ENCODE measurements at places on chromosomes 3 and 15.
A peak's percentile ranks its signal among the peaks of the same experiment; 100 is the strongest.

- no peak for DNase-seq
Observed at GRCh38 chr15:100332231-100332630, 9.5 kb downstream of the ADAMTS17 start.

- peak; percentile 27 for DNase-seq
Observed at GRCh38 chr3:51389423-51390183, 1.5 kb upstream of the RBM15B start.

- DNase-seq = no peak
Observed at GRCh38 chr15:83899670-83900069, 245.7 kb downstream of the ADAMTSL3 start.

- no peak for DNase-seq
Observed at GRCh38 chr3:49966233-49966942, 26.4 kb downstream of the RBM6 start.

DNA sequence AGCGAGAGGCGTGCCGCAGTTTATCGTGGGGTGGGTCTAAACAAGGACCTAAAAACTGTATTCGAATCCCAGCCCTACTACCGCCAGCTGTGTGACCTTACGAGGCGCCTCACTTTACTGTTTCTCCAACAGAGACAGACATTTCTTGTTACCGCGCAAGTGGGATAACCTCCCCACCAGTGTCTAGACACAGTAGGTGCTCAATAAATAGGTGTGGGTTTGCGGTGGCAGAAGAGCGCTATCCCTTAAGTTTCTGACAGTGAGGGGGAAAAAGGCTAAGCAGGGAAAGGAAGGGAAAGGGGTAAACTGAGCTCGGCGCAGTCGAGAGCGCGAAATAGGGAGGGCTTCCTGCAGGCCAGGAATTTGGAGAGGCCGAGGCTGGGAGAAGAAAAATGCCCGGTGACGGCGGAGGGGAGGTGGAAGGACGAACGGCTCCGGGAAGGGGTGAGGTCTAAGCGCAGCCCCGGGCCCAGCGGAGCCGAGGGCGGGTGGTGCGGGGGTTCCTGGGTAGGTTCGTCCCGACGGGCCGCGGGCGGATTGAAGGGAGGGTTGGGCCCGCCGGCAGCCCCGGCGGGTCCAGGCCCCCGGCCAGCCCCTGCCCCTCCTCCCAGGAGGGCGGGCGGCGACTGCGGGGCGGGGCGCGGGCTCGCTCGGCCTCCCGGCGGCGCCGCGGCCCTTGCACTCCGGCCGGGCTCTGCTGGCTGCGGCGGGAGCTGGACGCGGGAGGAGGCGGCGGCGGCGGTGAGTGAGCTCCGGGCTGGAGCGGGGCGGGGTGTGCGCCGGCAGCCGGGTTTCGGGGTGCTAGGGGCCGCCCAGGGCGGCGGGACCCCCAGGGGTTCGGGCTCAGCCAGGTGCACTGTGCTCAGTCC is at the start of gene CGNL1:
TSS of gene CGNL1 (plus strand) at position 679 of the 869 bp plus-strand sequence. CDS start 61,495 bp downstream, outside the sequence.
- DNase-seq = no peak

- peak; percentile 14 for DNase-seq
Observed at GRCh38 chr3:100103558-100104441, 10.5 kb downstream of the FILIP1L start.

- no peak for DNase-seq
Observed at GRCh38 chr15:22903961-22904534, 65.6 kb downstream of the NIPA2 start.

DNA sequence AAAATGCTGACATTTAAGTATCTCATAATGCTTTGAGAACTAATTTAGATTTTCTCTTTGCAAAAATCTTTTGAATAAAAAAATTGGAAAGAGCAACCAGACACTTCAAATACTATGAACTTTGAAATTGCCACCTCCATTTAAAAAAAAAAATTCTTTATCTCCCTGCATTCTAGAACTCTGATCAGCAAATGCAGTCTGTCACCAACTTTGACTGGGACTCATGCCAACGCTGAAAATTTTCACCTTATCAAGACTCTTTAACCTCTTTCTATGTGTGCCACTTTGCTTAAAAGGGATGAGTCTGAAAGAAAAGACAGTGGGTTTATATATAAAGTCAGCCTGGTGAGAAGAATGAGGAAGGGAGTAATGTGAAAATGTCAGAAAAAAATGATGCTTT is 191.2 kb upstream of the ARPP21 start:
- DNase-seq = no peak

- no peak for DNase-seq
Observed at GRCh38 chr3:39234651-39235050, 42.3 kb upstream of the XIRP1 start.

GRCh38 chr3:114571363-114571762 is 277.5 kb downstream of the TIGIT start:
- no peak for DNase-seq

GRCh38 chr3:124467980-124468902 is 262.0 kb upstream of the UMPS start:
- DNase-seq = peak; percentile 49

GRCh38 chr3:58522759-58523425 is 14.1 kb downstream of the ACOX2 start:
- DNase-seq = no peak

DNA sequence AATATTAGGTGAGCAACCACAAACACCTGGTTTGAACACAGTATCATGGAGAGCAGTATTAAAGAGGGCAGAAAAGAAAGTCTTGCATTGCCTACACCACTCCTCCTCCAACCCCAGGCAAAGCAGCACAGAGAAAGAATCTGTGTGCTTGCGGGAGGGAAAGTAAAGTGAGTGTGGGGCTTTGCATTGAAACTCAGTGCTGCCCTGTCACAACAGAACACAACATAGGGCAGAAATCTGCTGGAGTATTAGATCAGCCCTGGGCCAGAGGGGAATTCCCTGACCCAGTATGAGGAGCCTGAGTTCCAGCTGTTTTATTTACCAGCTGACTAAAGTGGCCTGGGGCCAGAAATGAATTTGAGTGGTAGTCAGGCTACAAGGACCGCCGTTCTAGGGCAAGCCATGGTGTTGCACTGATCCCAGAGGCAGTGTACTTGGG is 75.5 kb downstream of the SPATA16 start:
- DNase-seq = peak; percentile 25

GRCh38 chr3:124993466-124993865 is 58.9 kb upstream of the MUC13 start:
- DNase-seq = no peak

- no peak for DNase-seq
Observed at GRCh38 chr3:102025606-102026270, 176.4 kb downstream of the NFKBIZ start.

DNA sequence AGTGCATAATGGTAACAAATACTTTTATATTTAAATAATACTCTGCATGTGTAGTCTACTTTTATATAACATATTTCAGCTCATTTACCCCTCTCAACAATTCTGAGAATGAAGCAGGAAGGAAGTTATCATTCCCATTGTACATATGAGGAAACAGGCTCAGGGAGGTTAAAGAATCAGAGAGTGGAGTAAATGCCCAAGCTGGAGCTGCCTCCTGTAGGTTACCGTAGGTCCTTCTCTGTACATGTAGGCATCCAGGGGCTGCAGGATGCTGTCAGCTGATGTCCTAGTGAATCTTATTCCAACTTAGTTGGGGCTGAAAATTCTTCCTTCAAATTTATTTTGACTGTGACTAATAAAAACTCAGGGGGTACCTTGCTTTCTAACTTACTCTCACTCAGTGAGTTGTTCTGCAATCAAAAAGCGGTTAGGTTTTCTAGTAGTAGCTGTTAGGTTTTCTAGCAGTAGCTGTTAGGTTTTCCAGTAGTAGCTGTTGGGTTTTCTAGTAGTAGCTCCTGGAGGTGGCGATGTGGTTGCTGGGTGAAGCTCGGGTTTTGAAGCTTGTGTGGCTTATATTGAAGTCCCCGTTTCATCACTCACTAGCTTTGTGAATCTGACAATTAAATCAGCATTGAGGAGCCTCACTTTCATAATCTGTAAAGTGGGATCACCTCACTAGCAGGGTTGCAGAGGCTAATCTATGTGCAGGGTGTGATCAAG is 357.0 kb downstream of the NR2F2 start:
- DNase-seq = peak; percentile 5

GRCh38 chr3:139970526-139970925 is 35.5 kb downstream of the CLSTN2 start:
- no peak for DNase-seq

- peak; percentile 29 for DNase-seq
Observed at GRCh38 chr3:128875556-128876120, 3.8 kb upstream of the ACAD9 start.

DNA sequence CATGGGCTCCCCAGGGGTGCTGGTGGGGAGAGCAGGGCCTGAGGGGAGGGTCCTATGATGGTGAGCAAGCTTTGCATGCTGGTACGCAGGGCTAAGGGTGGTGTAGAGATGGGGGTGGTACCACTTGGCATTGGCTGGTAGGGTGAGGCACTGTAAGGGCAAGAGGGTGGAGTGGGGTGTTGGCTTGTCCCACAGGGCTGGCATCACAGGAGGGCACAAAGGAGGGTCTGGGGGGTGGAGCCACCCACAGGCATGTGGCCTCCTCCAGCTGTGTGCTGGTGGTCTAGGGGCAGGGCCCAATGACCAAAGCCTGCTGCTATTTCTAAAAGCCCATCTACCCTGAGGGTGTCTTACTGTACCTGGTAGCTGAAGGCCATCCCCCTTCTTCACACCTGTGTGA is 65.2 kb upstream of the SEC13 start:
- DNase-seq = no peak

DNA sequence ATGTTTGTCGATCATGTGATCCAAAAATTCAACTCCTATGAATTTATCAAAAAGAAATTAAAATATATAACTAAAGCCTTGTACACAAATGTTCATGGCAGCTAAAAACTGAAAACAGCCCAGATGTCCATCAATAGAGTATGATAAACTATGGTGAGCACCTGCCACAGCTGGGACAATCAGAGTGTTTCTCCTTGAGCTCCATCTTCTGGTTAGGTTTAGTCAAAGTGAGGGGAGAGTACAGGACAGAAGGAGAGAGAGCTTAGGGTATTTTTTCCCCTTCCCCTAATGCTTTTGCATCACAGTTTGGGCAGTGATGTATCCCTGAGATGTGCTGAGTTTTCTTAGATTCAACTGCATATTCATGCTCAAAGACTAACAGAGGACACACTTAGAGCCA is 65.5 kb downstream of the FSIP1 start:
- no peak for DNase-seq

DNA sequence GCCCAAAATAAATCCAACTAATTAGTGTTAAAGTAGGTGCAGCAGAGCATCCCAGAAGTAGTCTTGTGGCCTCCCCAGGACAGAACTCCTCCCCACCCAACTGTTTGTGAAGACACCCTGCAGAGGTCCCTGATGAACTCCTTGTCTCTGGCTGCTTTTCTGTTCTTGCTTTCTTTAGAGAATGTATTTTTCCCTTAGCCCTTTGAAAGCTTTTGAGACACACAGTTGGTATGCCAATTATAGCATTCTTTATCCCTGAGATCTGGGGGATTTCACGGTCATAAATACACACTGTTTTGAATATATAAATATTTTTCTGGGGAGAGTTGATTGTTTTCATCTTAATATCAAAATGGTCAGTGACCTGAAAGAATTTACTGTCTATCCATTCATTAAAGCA is 9.8 kb downstream of the TFG start:
- DNase-seq = no peak

DNA sequence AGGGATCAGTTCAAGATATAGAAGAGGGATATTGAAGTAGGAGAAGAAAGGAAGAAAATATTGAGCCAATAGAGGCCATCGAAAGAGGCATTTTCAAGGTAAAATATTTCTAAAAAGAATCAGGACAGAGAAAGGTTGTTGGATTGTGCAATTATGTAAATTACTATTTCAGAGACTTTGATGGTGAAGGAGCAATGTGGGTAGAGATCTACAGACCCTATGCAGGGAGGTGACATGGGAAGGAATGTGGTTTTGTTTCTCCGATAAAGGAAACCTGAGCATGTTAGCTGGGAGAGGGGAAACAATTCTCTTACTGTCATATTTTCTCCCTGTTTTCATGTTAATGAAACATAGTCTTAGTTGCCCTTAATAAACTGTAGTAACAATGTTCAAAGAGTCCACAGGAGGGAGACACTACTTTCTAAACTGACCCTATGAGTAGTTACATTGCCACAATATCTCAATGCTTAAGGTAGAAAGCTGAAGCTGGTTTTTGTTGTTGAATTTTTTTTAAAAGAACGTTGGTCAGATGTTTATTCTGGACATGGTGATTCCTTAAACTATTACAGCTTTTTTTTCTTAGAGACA is 133.3 kb downstream of the GRM7 start:
- no peak for DNase-seq

- DNase-seq = no peak
Observed at GRCh38 chr3:129658110-129658843, 51.8 kb upstream of the PLXND1 start.

GRCh38 chr15:92817339-92817886 is 82.7 kb upstream of the CHD2 start:
- peak; percentile 43 for DNase-seq

GRCh38 chr3:4776399-4776979 is 202.7 kb upstream of the BHLHE40 start:
- DNase-seq = no peak
